ENCODE measurements at places on chromosomes 1 and 21. TPM values are rescaled to one million over a fixed set of nuclear protein-coding genes. Genes with fewer than 3 reads are reported as not detected.

The SPSB1 gene
- 0.78 TPM for total RNA-seq

The RGS18 gene
- total RNA-seq: 4.0 TPM

The NOTCH2 gene
- 179 TPM for total RNA-seq

The RNF186 gene
- not detected for total RNA-seq

The PTBP2 gene
- 12.5 TPM for total RNA-seq

The AADACL4 gene
- not detected for total RNA-seq

The CFAP141 gene
- total RNA-seq: not detected

The TNFSF4 gene
- total RNA-seq: 275 TPM

The AADACL3 gene
- total RNA-seq: not detected

The SLC35D1 gene
- total RNA-seq: 28.2 TPM

The ATP1A4 gene
- total RNA-seq: not detected

The OR10Z1 gene
- total RNA-seq: not detected

The GCSAML gene
- total RNA-seq: 0.57 TPM

The SLC35E2B gene
- 34.6 TPM for total RNA-seq

The KRTAP13-2 gene
- total RNA-seq: not detected

The OLFML3 gene
- 1.2 TPM for total RNA-seq

The PSMD4 gene
- total RNA-seq: 193 TPM

The VWA1 gene
- total RNA-seq: 7.7 TPM

The SHE gene
- total RNA-seq: not detected

The CD1E gene
- total RNA-seq: not detected

The GREM2 gene
- 0.14 TPM for total RNA-seq

The MSTO1 gene
- total RNA-seq: 116 TPM

The ZMPSTE24 gene
- 36.9 TPM for total RNA-seq

The TCHHL1 gene
- not detected for total RNA-seq

The RAB25 gene
- total RNA-seq: not detected

The PDZK1 gene
- total RNA-seq: 0.98 TPM

The KCNA3 gene
- 65.7 TPM for total RNA-seq

The INKA2 gene
- 0.45 TPM for total RNA-seq

The BLACAT1 gene
- total RNA-seq: not detected

The RYR2 gene
- total RNA-seq: not detected

The RAP1GAP gene
- not detected for total RNA-seq

The GJA8 gene
- total RNA-seq: not detected

The SPRR1A gene
- total RNA-seq: not detected

The FMN2 gene
- not detected for total RNA-seq

The RGS13 gene
- total RNA-seq: 1.1 TPM

The LEFTY2 gene
- total RNA-seq: not detected

The SPRR3 gene
- not detected for total RNA-seq

The CHI3L1 gene
- total RNA-seq: 1.8 TPM
